ENCODE measurements at places on chromosomes 16 and 17.

DNA sequence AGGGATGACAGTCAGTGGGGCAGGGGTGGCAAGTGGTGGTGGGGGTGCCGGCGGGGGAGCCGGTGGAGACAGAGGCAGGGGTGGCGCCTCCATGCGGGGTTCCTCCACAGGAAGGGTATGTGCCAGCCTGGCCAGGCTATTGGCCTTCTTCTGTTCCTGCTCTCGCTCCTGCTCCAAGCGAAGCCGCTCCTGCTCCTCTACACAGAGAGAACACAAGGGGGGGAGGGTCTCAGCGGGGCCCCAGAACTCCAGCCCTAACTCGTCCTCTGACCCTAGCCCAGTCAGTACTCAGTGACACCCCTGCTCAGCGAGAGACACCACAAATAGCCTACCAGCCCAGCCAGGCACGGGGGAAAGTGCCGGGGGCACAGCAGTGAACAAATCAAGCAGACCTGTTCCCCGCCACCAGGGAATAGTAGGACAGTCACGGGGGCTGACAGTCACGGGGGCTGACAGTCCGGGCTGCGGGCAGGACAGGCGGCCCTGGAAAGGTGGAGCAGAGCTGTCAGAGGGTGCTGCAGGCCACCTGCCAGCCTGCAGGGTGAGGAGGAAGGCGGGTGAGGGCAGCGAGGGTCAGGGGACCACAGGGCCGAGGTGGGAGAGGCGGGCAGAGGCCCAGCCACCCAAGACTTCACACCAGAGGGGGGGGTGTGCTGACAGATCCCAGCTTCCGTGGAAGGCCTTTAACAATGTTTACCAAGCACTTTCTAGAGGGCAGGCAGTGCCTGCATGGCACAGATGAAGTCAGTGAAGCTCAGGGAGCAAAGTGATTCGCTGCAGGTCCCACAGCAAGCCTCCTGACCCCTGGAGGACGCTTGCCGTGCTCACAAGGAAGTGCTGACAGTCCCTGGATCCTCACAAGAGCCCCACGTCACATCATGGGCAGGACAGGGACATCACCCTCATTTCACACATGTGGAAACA, 5.3 kb downstream of the MNT start:
- no peak for DNase-seq

DNA sequence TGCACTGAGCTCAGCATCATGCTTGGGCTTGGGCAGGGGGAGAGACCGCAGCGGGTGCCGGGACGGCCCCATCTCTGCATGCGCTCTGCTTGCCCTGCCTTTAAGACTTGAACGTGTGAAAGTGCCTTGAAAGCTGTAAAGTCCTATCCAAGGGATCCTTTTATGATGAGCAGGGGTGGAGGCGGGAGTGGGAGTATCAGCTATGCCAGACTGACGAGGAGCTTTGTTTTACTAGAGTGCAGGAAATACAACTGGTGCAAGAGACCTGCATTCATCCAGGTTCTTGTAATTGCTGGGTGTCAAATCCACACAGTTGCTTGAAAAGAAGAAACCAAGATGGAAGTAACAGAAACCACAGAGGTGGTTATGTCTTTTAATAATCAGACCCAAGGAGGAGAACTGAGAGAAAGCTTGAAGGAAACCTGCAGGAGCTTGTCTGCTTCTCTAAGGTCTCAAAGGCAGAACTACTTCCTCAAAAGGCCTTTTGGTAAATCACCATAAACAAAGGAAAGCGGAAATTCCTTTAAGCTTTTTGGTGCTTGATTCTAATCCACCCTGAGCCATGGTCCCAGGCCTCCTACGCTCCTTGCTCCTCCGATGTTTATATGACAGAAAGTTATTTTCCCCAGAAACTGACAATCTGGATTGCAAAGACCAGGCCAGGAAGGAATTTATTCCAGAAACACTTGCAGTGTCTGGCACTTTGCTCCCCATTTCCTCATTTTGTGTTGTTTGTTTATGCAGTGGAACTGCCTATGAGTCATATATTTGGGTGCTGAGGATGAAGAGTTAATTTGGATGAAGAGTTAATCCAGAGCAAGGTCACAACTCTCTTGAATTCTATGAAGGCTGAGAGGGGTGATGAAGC, 51.3 kb upstream of the FBXO47 start:
- no peak for DNase-seq

DNA sequence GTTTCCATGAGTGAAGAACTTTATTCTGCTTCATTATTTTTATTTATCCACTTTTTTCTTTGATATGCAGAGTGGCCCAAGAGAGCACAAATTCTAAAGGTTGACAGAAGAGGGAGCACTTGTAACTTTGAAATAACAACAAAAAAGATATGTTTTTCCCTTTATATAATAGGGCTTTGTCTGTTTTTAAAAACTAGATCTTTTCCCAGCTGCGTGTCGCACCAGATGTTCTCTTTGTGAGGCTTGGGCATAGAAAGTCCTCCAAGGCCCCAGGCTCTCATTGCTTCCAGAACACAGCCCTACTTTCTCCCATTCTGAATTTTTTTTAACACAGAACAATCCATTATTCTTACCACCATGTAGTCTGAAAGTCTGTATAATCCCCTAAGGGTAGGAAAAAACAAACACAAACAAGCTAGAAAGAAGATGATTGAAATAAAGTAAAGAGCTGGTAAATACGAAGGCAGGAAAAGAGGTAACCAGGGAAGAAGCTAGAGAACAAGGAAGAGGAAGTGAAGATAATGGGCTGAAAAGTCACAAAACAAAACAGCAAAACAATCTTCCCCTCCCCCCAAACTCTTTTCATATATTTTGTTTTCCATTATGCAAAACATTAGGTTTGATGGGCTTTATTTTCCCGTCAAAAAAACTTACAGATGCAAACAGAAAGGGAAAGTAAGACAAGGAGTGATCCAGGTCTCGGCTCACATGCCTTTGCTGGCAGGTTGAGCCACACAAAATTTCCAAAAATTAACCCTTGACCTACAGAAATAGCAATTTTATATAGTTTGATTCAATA, 160.4 kb downstream of the ABCA8 start:
- DNase-seq: no peak

- no peak for DNase-seq
These were observed 60.1 kb upstream of the WSB1 start for GRCh38 chr17:27233776-27234175.

GRCh38 chr16:78225919-78226318, 126.5 kb downstream of the WWOX start:
- no peak for DNase-seq

- no peak for DNase-seq
These were observed 1.2 kb upstream of the MSLN start for GRCh38 chr16:759110-759910.

DNA sequence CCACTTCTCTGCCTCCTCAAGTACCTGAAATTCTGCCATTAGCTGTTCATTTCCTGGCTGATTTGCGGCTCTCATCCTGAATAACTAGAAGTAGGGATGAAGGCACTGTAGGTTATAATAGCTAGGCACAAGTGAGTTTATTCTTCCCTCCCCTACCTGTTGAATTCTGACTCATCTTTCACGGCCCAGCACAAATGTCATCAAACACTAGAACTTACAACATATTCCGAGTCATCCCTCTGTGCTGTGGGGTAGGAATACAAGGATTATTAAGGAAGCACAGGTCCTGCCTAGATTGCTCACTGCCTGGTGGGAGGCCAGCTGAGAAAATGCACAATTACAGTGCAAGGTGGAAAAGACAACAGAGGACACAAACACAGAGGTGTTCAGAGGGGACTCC, 103.7 kb upstream of the ASIC2 start:
- no peak for DNase-seq

DNA sequence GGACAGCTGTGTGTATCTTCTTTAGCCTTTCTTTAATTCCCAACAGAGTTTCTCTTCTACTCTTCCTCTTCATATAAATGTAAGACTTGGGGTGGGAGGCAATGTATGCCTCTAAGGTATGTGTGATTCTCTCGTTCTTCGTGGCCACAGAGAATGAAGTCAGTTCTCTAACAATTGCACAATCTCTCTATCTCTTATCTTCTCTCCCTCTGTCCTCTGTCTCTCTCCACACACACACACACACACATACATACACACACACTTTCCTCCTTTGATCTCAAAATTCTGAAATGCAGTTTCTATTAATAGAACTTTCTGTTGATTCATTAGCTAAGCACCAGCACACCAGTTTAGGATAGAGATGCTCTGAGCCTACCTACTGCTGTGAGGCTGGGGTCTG, 615.7 kb upstream of the SALL1 start:
- no peak for DNase-seq

All from activated naive CD8-positive, alpha-beta T cell treated with anti-CD3 and anti-CD28 coated beads for 36 hours (primary cell).